Esophagus mucosa (tissue), 1 donor: ENCODE measurements at places on chromosomes 6 and 20. TPM values are rescaled to one million over a fixed set of nuclear protein-coding genes. Genes with fewer than 3 reads are reported as not detected.

DNA sequence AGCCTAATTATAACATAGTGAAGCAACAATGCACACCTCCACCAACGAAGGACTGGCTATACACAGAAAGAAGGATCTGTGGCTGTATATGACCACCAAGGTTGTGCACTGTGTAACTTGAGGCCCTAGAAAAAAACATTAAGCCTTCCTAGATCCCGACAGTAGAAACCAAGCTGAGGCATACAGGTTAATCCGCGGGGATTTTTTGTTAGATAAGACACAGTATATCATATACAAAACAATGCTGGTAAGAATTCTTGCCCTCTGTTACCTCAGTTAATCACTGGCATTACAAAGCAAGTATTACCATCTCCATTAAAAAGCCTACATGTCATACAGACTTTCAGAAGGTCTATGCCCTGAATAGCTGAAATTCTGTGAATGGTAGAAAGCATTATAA is 228.8 kb downstream of the TBC1D32 start:
- ATAC-seq: no peak

DNA sequence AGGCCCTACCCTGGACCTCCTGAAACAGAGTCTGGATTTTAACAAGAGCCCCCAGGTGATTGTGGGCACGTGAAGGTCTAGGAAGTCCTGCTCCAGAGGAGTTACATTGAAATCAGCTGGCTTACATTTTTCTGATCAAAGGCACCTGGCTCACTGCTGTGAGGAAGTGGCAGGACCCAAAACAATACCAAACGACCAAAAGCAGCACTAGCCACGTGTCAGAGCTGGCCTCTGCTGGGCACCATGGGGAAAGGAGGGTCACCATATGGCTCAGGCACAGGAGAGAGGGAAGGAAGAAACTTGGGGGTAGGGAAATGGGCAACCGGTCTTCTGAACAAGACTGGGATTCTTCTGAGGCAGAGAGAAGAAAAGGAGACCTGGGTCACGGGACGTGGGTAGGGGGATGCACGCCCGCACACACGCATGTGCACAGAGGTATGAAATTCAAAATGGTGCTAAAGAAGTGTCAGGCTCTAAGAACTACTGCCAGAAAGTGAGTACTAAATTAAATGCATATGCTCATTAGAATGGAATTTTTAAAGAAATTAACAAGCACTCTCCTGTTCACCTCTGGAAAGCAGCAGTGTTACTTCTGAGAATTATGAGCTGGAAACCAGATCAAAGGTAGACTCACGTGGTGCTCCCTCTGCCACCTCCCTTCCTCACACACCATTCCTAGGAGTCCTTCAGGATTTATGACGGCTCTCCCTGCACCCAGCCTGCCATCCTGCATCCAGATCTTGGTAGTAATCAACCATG is 113.6 kb downstream of the TRERF1 start:
- peak; percentile 25 for ATAC-seq

GRCh38 chr6:66499851-66500250 is 792.8 kb upstream of the EYS start:
- no peak for ATAC-seq

HTR1E gene
- not detected for total RNA-seq

- ATAC-seq: no peak
Observed at GRCh38 chr6:76677017-76677416, 604.6 kb upstream of the IMPG1 start.

LCA5 gene
- total RNA-seq: 0.80 TPM

- no peak for ATAC-seq
Observed at GRCh38 chr6:139369568-139370282, 4.7 kb downstream of the CITED2 start.

GHRH gene
- total RNA-seq: not detected

GRCh38 chr6:52712136-52712535 is 41.2 kb downstream of the TMEM14A start:
- ATAC-seq: peak; percentile 23

MYL9 gene
- total RNA-seq: 28.8 TPM

- ATAC-seq: no peak
Observed at GRCh38 chr6:42551217-42551616, 12.6 kb upstream of the UBR2 start.

BANF2 gene
- not detected for total RNA-seq

DNA sequence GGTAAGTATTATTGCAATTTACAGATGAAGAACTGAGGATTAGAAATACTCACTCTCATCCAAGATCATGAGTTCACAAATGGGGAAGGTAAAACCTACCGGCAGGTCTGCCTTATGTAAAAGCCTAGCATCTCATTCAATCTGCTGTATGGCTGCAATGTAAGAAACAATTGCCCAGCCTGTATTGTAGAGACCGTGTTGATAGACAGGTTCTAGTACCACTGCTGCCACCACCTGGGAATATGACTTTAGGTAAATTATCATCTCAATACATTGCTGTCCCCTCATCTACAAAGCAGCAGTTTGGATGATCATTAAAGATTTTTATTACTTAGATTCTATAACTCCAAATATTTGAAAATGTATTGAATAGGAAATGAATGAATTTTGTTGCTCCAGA is 23.3 kb upstream of the ARHGAP18 start:
- ATAC-seq: no peak

KIF25 gene
- not detected for total RNA-seq

HSD17B8 gene
- 27.3 TPM for total RNA-seq

DNA sequence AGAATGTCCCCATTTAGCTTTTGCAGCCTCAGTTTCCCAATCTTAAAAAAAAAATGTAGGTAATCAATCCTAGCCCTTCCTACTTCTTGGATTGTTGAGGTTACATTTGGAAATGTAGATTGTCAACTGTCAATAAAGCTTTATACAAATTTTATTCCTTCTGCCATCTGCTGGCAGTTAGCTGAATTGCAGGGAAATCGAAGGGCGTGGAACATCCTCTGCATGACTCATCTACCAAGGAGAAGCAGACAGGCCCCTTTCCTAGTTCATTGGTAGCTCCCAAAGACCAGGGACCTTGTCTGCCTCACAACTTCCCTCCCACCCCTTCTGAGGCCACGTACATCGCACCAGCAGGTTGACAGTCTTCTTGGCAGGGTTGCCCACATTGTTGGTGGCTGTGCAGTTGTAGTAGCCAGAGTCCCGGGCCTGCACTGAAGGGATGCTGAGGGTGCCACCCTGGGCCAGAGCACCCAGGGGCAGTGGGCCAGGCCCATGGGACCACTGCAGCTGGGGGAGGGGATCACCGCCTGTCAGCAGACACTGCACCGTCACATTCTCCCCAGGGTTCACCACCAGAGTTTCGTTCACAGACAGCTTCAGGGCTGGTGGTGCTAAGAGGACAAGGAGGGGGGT is 43.6 kb downstream of the MDGA1 start:
- peak; percentile 56 for ATAC-seq

CBFA2T2 gene
- total RNA-seq: 9.0 TPM

- no peak for ATAC-seq
Observed at GRCh38 chr20:53146201-53146891, 174.2 kb downstream of the TSHZ2 start.

DNA sequence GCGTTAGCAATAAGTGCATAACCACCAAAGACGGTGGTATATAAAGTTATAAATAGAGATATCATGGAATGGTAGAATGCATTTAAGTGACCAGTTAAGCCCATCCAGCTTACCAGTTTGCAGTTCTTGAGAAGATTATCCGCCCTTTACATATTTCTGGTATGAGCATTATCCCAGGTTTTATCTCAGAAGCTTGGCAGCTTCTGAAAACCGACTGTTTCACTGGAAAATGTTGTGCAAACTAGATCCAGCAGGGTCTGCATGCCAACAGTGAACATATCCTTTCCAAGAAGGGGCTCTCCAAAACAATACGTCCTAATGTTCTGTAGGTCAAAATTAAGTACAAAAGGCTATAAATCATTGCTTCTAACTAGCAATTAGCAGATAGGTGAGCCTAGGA is 29.5 kb upstream of the SHLD1 start:
- no peak for ATAC-seq

DNA sequence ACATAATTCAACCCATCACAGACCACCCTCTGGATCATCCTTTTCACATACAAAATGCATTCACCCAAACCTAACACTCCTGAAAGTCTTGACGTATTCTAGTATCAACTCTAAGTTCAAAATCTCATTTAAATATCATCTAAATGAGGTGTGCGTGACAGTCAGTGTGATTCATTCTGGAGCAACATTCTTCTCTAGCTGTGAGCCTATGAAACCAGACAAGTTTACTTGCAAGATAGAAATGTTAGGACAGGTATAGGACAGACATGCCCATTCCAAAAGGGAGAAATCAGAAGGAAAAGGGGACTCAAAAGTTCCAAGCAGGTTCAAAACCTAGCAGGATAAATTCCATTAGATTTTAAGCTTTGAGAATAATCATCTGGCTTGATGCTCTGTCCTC is 329.7 kb downstream of the CD83 start:
- peak; percentile 64 for ATAC-seq

DNA sequence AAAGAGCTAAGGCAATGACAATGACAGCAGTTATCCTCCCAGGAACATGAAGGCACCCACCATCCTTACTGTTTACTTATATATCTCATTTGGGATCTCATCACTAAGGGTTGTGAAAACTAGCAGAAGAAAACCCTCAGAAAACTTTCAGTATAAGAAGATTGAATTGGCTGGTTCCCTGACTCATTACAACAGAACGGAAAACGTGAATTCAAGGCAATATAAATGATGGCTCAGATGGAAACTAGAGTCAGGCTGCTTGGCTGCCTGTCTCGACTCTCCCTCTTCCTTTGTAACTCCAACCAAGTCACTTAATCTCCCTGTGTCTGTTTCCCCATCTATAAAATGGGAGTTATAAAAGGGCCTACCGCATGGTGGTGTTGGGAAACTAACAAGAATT is 387.1 kb upstream of the JARID2 start:
- no peak for ATAC-seq

DNA sequence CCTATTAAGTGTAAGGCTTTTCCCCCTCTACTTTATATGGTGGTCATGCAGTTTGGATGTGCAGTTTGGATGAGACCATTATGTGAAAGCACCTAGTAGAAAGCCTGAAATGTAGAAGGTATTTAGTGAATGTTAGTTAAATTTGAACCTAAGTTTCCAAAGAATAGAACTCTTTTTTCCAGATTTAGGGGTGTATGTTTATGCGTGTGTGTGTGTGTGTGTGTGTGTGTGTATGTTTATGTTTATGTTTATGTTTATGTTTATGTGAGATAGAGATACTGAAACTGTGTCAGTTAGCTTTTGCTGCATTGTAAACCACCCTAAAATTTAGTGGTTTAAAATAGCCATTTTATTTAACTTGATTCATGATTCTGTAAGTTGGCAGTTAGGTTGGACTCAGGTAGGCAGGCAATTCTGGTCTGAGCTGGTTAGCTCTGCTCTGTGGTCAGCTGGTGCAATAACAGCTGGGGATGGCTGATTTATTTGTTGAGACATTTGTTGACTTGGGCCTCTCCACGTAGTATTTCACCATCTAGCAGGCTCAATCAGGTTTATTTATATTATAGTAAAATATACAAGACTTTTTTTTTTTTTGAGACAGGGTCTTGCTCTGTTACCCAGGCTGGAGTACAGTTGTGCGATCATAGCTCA is 54.0 kb downstream of the STK4 start:
- no peak for ATAC-seq

DNA sequence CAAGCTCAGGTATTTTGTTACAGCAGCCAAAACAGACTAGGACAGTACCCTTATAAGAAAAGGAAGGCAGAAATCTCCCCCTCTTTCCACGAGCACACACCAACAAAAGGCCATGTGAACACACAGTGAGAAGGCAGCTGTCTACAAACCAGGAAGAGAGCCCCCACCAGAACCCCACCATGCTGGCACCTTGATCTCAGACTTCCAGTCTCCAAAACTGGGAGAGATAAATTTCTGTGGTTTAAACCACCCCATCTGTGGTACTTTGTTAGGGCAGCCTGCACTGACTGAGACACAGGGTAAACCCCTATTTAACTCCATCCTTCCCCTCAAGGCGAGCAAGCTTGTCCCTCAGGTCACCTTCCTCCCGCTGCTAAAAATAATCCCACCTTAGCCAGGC is 475.8 kb upstream of the JARID2 start:
- no peak for ATAC-seq

- no peak for ATAC-seq
Observed at GRCh38 chr20:45484676-45485075, 15.1 kb downstream of the WFDC2 start.

DNA sequence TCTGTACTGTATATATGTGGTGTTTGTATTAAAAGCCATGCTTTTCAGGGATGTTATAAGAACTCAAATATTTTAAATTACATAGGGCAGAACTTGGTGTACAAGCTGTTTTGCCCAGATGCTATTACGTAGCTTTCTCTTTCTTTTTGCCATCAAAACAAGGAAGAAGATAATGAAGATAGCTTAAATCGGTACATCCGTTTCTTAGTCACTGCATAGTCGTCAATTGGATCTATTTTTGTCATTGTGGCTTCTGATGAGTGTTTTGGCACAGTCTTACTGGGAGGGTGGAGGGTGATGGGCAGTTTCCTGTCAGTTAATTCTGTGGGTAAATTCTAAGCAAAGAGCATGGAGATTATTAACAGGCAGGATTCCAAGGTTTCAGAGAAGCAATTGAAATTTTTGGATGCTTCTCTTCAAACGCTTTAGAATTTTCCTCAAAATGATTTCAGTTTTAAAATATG is 649.1 kb upstream of the GJE1 start:
- peak; percentile 88 for ATAC-seq
